NT2/D1 (cell line): ENCODE measurements at places on chromosomes 1 and 21.
A peak's percentile ranks its signal among the peaks of the same experiment; 100 is the strongest.

DNA sequence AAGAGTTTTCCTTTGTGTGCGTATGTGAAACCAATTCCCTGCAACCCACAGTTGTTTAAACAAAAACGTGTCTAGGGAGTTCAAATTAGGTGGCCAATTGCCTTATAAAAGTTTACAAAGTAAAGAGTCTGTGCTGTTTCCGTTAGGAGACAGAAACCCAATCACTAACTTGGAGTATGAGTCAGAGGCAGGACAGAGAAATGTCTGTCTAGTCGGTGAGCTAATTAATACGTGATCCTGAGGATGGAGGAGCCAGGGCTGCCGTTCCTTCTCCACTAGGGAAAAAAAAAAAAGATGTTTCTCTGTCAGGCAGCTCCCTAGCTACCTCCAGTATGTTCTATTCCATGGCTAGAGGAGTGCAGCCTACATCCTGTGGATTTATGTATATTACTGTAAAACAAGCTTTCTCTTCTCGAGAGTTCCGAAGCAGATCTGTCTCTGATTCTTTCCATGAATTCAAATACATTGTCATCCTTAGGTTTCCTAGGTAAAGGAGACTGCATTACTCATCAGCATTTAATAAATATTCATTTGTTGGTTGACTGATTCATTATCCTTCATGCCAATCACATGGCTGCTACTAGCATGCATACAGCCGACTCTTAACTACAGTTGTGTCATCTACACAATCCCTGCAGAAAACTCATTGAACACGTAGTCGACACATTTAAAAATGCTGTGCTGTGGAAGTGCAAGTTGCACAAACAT, 430.6 kb downstream of the KIF26B start:
- no peak for DNase-seq

- DNase-seq, result peak; percentile 33
These were observed 70.8 kb downstream of the SCCPDH start for GRCh38 chr1:246794828-246795671.

DNA sequence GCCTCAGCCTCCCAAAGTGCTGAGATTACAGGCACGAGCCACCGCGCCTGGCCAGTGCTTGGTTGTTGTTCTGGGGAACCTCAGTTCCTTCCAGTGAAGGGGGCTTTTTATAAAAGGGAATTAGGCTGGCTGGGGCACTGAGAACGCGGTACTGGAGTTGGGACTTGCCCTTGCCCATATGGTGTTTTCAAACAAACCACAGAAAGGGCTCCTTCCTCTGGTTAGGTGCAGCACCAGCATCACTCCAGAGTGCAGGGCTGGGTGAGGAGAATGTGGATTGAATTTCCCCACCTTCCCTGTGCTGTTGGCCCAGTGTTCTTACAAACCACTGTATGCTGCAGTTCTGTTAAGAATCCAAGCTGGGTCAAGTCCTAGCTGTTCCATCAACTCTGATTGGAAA, 5.3 kb downstream of the MAN1C1 start:
- no peak for DNase-seq

- DNase-seq, result no peak
These were observed 197.4 kb upstream of the GALNT2 start for GRCh38 chr1:229869687-229870086.

DNA sequence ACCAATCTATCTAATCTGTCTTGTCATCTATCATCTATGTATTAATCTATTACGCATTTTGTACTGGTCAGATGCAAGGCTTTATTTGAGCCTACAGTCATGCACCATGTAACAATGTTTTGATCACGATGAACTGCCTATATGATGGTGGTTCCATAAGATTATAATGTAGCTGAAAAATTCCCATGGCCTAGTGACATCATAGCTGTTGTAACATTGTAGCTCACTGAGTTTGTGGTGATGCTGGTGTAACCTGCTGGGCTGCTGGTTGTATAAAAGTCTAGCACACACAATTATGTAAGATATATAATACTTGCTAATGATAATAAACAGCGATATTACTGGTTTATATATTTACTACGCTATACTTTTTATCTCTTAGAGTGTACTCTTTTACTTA, 64.8 kb upstream of the IGSF5 start:
- DNase-seq, result no peak

DNA sequence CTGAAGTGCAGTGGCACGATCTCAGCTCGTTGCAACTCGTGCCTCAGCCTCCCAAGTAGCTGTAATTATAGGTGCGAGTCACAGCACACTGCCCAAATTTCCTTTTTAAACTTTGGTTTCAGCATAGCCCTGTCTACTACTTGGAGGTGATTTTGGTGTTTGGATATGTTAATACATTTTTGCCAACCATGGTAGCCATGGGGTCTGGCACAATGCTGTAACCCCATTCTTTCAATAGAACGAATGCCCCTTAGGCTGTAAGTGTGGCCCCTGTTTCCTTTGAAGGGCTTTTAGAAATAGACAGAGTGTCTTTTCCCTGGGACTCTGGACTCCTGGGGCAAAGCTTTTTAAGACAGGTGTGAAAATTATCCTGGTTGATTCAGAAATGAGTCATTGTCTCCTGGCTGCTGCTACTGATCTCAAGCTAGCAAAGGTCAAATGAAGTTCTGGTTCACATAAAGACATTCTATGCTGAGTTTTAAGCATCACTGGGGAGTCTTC, 141.1 kb upstream of the RUNX1 start:
- no peak for DNase-seq

DNA sequence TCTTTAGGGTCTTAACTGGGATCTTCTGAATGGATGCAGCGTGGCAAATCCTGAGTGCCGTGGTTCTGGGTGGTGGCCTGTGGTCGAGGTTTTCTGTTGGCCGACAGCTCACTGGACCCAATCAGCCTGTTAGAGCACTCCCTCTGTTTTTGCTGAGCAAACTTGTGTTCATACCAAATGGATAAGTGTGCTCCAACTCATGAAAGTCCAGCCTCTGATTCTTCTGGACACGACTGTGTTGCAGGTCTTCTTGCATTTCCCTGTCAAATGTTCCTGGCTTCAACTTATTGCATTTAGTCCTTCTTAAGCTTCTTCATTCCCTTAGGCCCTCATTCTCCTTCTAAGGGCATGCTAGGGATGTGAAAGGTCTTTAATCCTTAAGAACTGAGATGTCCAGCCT, 63.7 kb downstream of the AJAP1 start:
- DNase-seq, result no peak

GRCh38 chr1:77310924-77311323, 29.1 kb downstream of the AK5 start:
- no peak for DNase-seq

GRCh38 chr1:220572416-220572815, 44.5 kb downstream of the MARK1 start:
- no peak for DNase-seq

- DNase-seq, result no peak
These were observed 122.2 kb upstream of the ADGRL4 start for GRCh38 chr1:79128722-79129121.

DNA sequence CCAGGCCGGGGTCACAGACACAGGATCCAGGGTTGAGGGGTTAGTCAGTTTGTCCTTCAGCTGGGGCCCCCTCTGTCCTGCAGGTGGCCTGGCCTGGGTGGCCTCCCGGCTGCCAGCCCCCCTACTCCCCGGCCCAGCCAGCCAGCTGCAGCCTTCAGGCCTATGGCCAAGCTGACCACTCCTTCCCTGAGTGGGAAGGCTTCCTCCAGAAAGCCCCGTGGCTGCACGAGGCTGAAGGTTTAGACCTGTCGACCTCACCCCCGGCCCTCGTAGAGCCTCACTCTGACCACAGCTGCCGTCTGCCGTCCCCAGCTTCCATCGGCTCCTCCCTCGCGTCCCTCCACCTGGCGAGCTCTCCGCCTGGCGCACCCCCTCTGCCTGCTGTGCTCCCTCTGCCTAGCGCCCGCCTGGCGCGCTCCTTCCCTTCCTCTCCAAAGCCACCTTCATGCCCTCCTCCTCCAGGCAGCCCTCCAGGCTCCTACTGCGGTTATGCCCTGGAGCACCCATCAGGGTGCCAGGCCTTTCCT, 9.6 kb downstream of the TTLL10 start:
- no peak for DNase-seq

GRCh38 chr1:241413386-241413785, 56.4 kb upstream of the RGS7 start:
- DNase-seq, result no peak

- no peak for DNase-seq
These were observed 22.5 kb upstream of the FCRL5 start for GRCh38 chr1:157574836-157575235.

GRCh38 chr1:47931395-47931794, 65.8 kb downstream of the TRABD2B start:
- DNase-seq, result no peak

DNA sequence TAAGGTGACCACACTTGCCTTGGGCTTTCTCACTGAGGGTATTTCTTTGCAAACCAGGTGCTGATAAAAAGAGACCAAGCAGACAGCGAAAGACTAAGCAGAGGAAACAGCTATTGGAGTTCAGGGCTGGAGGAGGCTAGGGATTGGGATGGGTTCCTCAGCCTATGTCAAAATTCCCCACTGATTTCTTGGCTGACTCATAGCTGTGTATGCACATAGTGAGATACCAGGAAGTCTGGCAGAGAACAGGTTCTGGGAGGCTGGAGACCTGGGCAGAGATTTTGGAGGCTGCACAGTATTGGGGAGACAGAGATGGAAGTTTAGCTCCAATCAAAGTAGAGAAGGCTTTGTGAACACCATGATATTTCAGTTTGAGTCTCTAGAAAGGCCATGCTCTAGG, 25.3 kb downstream of the YARS1 start:
- no peak for DNase-seq

DNA sequence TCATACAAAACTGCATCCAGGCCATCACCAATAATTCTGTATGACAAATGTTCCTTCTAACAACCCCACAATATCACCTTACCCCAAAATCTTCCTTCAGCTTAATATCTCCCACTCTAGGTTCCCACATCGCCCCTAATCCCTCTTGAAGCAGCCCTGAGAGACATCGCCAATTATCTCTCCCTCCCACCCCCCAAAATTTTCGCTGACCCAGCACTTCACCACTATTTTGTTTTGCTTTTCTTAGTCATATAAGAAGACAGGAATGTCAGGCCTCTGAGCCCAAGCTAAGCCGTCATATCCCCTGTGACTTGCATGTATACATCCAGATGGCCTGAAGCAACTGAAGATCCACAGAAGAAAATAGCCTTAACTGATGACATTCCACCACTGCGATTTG, 126.3 kb downstream of the ADGRL4 start:
- no peak for DNase-seq

GRCh38 chr1:158203693-158204457, 23.2 kb downstream of the CD1D start:
- peak; percentile 68 for DNase-seq

- DNase-seq, result no peak
These were observed 563.0 kb upstream of the CHRM3 start for GRCh38 chr1:238823416-238823815.

- DNase-seq, result no peak
These were observed 50.7 kb upstream of the ST6GALNAC3 start for GRCh38 chr1:76023669-76024435.

GRCh38 chr1:83765125-83765524, 233.8 kb downstream of the TTLL7 start:
- DNase-seq, result no peak
